NCI-H1694 (cell line): ENCODE measurements at places on chromosomes 6 and 20.
A peak's percentile ranks its signal among the peaks of the same experiment; 100 is the strongest.

DNA sequence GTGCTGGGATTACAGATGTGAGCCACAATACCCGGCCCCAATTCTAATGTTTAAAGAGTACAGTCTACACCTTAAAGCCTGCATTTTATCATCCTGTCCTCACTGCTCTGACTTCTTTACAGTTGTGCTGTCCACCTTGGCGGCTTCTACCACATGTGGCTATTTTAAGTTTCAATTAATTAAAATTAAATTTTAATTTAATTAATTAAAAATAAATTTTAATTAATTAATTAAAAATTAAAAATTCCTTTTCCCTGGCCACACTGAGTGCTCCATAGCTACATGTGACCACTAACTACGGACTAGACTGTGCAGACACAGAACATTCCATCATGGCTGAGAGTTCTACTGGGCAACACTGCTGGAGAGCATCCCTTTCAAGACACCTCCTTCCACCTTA is 27.4 kb downstream of the ATP9A start:
- DNase-seq: no peak

- no peak for DNase-seq
These were observed 137.2 kb downstream of the DLL1 start for GRCh38 chr6:170153436-170154319.

- DNase-seq: no peak
These were observed 275.2 kb downstream of the TFAP2B start for GRCh38 chr6:51093871-51094270.

- DNase-seq: no peak
These were observed 4.3 kb upstream of the PSORS1C2 start for GRCh38 chr6:31143148-31143547.

GRCh38 chr6:134757911-134758361 is 192.0 kb downstream of the ALDH8A1 start:
- DNase-seq: no peak

DNA sequence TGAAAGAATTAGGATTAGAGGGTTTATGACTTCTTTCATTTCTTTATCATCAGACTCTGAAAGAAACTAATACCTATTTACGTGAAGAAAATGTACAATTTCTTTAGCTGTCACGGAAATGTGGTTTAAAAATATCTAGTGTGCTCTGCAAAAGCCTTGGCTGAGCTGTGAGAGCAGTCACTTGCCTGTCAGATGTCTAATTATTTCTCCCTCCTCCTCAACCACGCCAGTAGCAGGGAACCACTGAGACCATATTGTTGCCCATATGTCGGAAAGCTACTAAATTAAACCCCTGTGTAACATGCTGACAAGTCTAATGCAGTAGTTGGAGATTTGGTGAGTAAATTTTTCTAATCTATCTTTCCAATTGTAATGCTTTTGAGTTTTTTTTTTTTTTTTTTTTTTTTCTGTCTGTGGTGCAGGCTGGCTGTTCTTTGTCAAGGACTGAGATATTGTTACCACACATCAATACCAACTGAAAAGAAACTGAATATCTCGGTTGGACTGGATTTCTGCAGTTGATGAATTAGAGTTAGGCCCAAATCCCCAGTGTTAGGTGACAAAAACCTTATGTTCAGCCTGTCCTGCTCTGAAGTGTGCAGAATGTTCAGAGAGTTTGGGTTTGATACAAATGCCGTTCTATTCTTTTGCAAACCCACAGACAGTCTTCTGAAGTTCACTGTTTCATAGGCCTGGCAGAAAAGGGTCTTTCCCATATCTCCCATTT is 302.9 kb upstream of the SYNCRIP start:
- DNase-seq: peak; percentile 85

GRCh38 chr6:134521116-134521501 is 203.2 kb upstream of the SGK1 start:
- DNase-seq: no peak

- DNase-seq: no peak
These were observed 12.2 kb upstream of the LRP11 start for GRCh38 chr6:149876241-149876933.

GRCh38 chr6:44071670-44072451 is 55.4 kb downstream of the MRPL14 start:
- DNase-seq: no peak

DNA sequence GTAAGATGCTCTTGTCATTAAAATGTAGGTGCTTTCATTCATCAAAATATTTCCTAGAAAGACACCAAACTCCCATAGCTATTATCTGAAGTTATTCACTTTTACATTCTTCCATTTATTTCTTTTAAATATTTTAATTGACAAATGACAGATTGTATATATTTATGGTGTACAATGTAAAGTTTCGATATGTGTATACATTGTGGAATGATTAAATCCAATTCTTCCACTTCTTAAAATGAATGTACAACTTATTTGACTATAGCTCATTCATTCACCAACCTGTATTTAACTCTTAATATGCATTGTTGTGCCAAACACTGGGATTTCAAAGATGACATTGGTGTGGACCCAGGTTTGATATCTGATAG is 41.0 kb downstream of the CCN2 start:
- no peak for DNase-seq

DNA sequence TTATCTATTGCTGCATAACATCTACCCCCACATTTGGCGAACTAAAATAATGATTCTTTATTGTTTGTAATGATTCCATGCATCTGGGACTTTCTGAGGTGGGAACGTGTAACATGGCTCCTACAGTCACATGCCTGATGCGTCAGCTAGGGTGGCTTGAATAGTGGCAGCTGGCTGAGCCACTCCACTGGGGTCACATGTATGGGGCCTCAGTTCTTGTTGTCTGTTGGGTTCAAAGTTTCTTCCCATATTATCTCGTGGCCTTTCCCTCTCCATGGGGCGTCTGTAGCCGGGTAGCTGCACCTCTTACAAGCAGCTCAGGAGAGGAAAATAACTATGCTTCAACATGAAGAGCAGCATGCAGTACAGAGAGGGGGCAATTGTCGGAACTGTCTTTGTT is 69.9 kb downstream of the CRYBG1 start:
- no peak for DNase-seq

DNA sequence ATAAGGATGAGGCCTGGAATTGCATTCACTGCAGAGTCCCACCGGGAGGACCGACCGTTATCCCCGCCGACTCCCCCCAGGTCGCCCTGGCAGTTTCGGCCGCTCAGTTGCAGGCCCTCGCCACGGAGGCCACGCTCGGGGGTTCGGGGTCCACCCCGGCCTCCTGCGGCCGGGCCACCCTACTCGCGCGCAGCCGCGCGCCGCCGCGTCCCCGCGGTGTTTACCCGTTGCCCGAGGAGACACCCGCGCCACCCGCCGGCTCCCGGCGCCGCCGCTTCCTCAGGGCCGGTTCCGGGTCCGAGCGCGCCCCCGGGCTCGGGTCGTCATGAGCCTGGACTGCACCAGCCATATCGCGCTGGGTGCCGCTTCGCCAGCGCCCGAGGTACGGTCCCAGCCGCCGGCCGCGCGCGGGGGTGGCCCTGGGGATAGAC is at the start of gene CCDC170:
Gene CCDC170 (plus strand): TSS at position 214 of the 431 bp plus-strand sequence. CDS start 112 bp downstream, at position 326.
- DNase-seq: no peak

DNA sequence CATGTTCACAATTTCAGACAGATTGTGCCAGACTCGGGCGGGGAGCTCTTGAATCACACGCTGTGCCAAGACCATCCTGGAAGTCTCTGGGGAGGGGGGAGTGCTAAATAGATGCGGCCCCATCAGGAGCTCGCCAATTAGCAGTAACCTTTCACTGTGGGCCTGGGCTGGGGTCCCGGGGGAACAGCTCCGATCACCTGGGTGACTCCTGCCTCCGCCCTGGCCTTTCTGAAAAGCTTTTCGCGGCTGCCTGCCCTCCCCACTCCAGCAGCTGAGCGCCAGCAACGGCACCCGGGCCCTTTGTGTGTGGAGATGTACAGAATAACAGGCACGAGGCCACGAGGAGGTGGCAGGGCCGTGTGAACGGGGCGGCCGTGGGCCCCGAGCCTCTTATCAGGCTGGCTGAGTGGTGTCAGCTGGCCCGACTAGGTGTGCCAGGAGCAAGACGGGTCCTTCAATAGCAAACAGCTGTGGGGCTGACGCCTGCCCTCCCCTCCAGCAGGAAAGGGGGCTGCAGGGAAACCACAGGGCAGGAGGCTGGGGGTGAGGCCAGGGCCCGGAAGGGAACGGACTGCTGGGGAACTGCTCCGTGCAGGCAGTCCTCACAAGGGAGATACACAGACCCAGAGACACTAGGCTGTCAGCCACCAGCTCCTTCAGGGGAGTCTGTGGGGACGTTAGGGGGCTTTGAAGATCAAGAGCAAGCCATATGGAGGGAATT is 56.8 kb downstream of the NOL4L start:
- peak; percentile 56 for DNase-seq

GRCh38 chr20:59585714-59586409 is 18.5 kb upstream of the PHACTR3 start:
- no peak for DNase-seq

- DNase-seq: no peak
These were observed 97.9 kb downstream of the SOD2 start for GRCh38 chr6:159595173-159595572.

GRCh38 chr6:32933661-32934085 is 7.2 kb downstream of the HLA-DMB start:
- DNase-seq: peak; percentile 12

DNA sequence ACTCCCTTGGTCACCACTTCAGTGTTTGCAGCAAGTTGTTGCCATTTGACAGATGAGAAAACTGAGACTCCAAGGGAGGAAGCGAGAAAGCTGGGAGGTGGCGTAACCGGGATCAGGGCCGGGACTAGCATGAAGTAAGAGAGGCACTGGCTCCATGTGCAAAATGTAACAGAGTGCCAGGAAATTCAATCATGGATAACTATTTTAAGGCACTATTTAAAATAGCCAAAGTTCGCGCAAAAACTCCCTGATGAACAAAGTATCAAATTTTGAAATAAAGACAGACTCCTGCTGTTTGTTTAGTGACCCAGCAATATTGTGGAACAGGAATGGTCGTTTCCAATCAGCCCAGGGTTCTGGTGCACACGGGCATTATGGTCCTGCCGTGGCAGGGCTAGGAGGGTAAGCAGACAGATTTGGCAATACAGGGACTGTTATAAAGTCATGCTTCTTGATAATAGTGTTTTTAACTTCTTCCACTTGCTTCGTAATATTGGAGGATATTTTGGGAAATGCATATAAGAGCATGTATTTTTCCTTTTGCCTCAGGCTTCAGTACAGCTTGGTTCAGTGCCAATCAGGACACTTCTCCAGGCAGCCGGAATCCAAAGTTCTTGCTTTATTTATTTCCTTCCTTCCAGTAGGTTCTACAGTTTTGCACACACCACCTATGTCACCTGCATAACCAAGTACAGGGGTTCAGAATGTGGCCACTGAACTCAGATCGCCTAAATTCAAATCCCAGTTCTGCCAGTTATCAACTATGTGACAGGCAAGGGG is 141.6 kb downstream of the EYA2 start:
- no peak for DNase-seq

DNA sequence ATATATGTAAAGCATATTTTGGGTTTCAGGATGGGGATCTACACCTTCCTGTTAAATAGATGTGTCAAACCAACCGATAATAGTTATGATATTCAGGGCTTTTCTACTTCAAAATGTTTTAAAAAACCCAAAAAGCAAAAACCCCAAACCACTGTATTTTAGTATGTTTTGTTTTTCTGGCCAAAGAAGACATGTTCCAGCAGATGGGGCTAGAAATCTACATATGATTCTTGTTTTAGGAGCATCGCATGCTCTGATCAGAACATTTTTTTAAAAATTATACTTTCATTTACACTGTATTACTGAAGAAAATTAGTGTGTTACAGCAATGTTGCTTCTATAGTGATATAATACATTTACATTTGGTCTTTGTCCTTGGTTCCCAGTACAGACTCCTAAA is 11.0 kb downstream of the RMND1 start:
- no peak for DNase-seq

- no peak for DNase-seq
These were observed 509.6 kb downstream of the PRKN start for GRCh38 chr6:162217811-162218493.

DNA sequence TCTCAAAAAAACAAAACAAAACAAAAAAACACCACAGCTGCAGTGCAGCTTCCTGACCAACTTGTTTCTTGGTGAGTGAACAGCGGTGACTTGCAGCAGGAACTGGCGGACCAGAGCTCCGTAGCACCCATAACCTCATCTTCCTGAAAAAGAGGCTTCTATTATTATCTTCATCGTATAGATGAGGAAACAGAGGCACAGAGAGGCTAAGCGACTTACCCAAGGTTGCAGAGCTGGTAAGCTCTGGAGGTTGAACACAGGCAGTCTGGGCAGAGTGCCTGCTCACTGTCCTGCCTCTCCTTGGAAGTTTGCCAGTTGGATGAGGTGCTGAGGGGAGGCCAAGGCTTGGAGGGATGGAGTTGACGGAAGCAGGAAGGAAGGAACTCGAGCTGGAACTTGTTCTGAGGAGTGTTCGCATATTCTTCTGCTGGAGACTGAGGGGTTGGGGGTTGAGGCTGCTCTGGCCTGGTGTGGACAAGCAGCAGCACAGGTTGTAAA is 47.9 kb upstream of the CCDC167 start:
- peak; percentile 56 for DNase-seq

- DNase-seq: no peak
These were observed 96.9 kb downstream of the JPH2 start for GRCh38 chr20:44089987-44090674.

- DNase-seq: no peak
These were observed 2.1 kb downstream of the SS18L1 start for GRCh38 chr20:62145688-62146018.

- DNase-seq: no peak
These were observed 74.9 kb downstream of the AGPAT4 start for GRCh38 chr6:161198783-161199460.

GRCh38 chr20:58536289-58536688 is 21.1 kb upstream of the APCDD1L start:
- no peak for DNase-seq
